ENCODE measurements at places on chromosomes 13 and 19.

GRCh38 chr19:23002690-23003422 lies at the start of gene ZNF728:
ZNF728 (minus strand) TSS chr19:23003176; CDS start chr19:23003030, 146 bp downstream.
- no peak for DNase-seq

GRCh38 chr13:109792416-109793059 lies 6.2 kb upstream of the IRS2 start:
- DNase-seq: no peak

DNA sequence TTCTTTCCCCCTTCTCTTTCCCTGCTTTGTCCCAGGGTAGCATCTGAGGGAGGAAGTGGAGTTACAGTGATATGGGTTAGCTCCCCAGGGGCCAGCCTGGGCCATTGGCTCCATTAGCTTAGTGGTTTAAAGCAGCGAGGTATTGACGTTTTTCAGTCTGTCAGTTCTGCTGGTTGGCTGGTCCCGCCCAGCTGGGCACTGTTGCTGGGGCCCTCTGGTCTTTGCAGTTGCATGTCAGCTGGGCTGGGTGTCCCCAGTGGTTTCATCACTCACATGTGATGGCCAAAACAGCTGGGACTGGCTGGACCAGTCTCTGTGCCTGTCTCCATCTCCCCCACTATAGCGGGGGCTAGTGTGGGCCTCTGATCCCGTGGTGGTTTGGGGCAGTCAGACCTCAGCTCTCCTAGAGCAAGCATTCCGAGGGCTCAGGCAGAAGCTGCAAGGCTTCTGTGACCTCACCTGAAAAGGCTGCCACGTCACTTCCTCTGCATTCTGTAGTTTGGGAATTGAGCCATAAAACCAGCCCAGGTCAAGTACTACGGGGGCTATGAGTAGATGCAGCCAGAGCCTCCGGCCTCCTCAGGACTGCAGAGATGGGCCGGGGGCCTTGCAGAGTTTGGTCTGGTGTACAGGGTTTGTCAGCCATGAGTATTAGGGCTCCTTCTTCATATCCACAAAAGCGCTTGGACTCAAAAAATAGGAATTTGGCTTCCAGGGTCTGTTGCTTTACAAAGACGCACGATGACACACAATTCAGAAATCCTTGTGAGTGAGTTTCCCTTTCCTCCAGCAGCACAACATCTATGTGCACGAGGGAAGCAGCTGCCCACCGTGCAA lies 30.0 kb downstream of the TSSK6 start:
- DNase-seq: no peak

DNA sequence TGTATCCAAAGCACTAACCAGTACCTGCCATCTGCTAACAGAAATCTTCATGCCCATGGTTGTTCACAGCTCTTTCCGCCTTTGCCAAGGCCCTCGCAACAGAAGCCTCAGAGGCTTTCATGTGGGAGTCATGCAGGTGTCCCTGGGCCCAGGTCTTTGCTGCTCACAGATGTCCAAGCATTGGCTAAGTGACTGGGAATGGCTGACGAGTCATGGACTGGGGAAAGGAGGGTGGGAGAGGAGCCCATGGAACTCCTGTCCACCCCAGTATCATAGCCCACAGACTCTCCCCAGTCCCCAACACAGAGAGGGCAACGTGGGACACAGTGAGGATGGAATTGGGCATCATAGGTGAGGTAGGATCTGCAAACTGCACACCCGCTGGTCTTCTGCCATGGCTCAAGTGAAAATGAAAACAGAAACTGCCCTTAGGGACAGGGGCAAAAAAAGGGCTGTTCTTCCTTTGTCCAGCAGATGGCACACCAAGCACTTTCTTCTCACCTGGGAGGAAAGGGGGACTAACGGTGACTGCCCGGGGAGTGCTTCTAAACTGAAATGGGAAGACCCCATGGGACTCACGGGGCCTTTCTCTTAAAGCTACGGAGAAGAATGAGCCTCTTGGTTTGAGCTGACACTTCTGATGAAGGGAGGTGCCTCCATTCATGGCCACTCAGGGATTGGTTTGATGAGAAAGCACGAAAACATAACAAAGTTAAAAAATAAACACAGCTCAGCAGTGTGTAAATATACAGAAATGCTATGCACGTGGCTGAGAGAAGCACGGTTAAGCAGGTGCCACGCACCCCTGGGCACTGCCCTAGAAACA lies 11.1 kb upstream of the DHRS12 start:
- DNase-seq: peak; percentile 60

GRCh38 chr19:15651791-15652190 lies 11.1 kb downstream of the CYP4F3 start:
- DNase-seq: no peak

DNA sequence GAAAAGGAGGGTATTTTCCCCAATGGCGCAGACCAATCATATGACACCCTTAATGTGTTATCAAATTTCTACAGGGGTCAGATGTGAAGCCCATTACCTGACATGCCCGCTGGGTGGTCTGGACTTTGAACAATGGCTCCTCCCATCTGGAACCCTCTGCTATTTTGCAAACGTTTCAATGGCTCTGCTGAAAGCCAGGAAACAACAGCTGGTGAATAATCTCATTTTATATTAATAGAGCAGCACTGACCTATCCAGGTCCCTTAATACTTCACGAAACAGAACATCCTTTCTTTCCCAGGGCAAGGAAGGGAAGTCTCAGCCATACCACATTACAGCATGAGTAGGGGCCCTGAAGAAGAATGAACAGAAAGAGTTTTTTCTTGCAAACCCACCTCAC lies 20.3 kb upstream of the KPNA3 start:
- DNase-seq: no peak

DNA sequence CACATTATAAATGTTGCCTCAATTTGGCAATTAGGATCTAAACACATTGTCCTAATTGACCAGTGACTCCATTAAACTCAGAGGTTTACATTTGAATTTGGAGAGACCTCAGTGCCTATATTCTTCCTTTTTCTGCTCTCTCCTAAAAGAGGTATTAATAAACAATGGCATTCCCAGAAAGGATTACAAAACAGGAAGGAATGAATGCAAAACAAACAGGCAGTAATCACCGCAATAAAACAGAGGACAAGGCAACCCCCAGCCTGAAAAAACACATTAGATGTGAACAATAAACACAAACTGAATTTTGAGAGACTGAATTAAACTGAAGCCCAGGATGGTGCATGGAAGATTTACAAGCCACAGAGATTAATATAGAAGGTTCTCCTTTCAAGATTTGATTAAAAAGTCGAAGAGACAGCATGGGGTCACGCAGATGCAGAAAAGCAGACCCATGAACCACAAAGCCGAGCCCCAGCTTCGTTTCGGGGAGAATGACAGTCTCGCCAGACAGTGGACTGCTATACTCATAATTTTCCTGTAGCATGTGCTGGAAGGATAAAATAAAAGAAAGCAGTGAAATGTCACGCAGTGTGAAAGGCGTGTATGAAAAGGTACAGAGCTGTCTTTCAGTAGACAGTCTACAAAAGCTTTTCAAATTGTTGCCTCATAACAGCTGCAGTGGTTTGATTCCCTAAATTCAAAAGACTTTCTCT lies 503.0 kb downstream of the LIG4 start:
- no peak for DNase-seq
